ENCODE measurements at places on chromosomes 5 and 9. TPM values are rescaled to one million over a fixed set of nuclear protein-coding genes. Genes with fewer than 3 reads are reported as not detected.

CER1 gene
- total RNA-seq, result 0.30 TPM

CCL21 gene
- total RNA-seq, result 31.1 TPM

GRCh38 chr9:96320749-96321280, 18.8 kb upstream of the HSD17B3 start:
- DNase-seq, result no peak

DNA sequence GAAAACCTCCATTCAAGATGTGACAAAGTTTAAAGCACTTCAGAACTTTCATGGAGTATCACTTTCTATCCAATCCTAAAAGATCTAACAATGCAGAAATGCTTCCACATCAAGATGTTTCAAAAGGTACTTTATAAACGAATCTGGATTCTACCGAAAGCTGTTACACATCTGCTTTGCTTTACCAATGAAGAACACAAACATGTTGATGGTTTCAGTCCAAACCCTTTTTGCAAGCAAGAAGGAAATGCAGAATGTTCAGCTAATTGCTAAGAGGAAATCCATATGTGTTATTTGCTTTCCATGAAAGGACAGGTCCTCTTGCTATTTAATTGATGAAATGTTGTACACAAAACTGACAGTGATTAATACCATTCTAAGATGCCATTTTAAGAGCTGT, 419.6 kb downstream of the EFNA5 start:
- no peak for DNase-seq
